ENCODE measurements at places on chromosomes 3 and 15. TPM values are rescaled to one million over a fixed set of nuclear protein-coding genes. Genes with fewer than 3 reads are reported as not detected.

C15orf39 gene
- total RNA-seq: 8.6 TPM

IL5RA gene
- not detected for total RNA-seq

FSTL1 gene
- total RNA-seq: 1,906 TPM

NR1I2 gene
- 0.20 TPM for total RNA-seq

PCSK6 gene
- total RNA-seq: 1.1 TPM

POLG gene
- 72.1 TPM for total RNA-seq

SNX33 gene
- total RNA-seq: 55.1 TPM

OR5K2 gene
- not detected for total RNA-seq

OR5K1 gene
- total RNA-seq: not detected

SLC51A gene
- total RNA-seq: not detected

ASTE1 gene
- total RNA-seq: 7.4 TPM

SLC22A13 gene
- total RNA-seq: 1.2 TPM

CAMK1 gene
- 37.5 TPM for total RNA-seq
